ENCODE measurements at places on chromosomes 1 and 21. TPM values are rescaled to one million over a fixed set of nuclear protein-coding genes. Genes with fewer than 3 reads are reported as not detected.

Gene CLCA1
- total RNA-seq, result not detected

Gene KCNN3
- total RNA-seq, result not detected

Gene PLA2G2F
- not detected for total RNA-seq

Gene PODN
- not detected for total RNA-seq

Gene C1orf21
- total RNA-seq, result 0.82 TPM

Gene IVL
- not detected for total RNA-seq

Gene CASQ1
- not detected for total RNA-seq

Gene SH2D1B
- not detected for total RNA-seq

Gene SPATA21
- not detected for total RNA-seq

Gene MCOLN2
- not detected for total RNA-seq

Gene FCRL2
- total RNA-seq, result not detected

Gene MFSD2A
- total RNA-seq, result 2.2 TPM

Gene PRELP
- total RNA-seq, result not detected

Gene RHCE
- 0.30 TPM for total RNA-seq

Gene ANKRD34A
- total RNA-seq, result 0.77 TPM

Gene TNFSF4
- 1.3 TPM for total RNA-seq

Gene ZFP69
- 2.6 TPM for total RNA-seq

Gene SUSD4
- total RNA-seq, result 31.4 TPM

Gene MAP3K7CL
- 8.2 TPM for total RNA-seq

Gene C1orf116
- 10.4 TPM for total RNA-seq

Gene HSF2BP
- total RNA-seq, result 11.9 TPM

Gene NBPF4
- total RNA-seq, result 0.88 TPM

Gene MPZ
- 0.23 TPM for total RNA-seq

Gene PCP4
- 4.0 TPM for total RNA-seq

Gene CYP4A22
- not detected for total RNA-seq

Measured in Caco-2 (cell line).